ENCODE measurements at places on chromosomes 1 and 21.

GRCh38 chr21:26449161-26449560 lies 123.9 kb downstream of the CYYR1 start:
- no peak for DNase-seq

DNA sequence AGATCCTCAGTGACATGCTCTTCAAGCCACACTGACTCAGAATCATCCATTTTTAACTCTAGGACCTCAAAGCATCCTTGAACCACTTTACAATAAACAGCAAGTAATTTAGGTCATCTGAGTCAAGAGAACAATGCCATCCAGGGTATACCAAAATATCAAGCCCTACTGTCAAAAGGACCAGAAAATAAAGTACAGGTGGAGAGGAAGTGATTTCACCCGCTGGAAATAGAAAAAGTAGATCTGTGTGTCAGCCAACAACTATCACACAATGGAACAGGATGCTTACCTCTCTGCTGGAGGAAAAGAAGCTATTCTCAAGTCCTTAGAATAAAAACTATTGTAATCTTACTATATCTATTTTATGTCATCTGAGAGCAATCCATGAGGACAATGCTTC lies 37.0 kb downstream of the RERE start:
- DNase-seq, result no peak

DNA sequence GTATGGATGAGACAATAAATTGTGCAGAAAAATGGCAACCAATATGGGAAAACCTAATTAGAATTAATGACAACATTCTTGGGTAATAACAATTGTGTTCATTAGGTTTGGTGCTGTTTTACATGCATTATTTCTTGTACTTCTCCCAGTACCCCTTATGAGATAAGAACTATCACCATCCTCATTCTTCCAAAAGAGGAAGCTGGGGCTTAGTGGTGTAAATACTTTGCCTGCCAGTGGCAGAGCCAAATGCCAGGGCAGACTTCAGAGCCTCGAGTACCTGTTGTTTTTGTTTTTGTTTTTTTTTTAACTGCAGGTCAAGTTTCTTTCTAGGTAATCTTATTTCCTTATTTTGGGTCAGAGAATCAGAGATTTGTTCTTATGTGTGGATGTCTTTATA lies 206.4 kb downstream of the RHOU start:
- DNase-seq, result no peak

GRCh38 chr21:15437883-15438282 lies 291.9 kb upstream of the USP25 start:
- DNase-seq, result no peak

DNA sequence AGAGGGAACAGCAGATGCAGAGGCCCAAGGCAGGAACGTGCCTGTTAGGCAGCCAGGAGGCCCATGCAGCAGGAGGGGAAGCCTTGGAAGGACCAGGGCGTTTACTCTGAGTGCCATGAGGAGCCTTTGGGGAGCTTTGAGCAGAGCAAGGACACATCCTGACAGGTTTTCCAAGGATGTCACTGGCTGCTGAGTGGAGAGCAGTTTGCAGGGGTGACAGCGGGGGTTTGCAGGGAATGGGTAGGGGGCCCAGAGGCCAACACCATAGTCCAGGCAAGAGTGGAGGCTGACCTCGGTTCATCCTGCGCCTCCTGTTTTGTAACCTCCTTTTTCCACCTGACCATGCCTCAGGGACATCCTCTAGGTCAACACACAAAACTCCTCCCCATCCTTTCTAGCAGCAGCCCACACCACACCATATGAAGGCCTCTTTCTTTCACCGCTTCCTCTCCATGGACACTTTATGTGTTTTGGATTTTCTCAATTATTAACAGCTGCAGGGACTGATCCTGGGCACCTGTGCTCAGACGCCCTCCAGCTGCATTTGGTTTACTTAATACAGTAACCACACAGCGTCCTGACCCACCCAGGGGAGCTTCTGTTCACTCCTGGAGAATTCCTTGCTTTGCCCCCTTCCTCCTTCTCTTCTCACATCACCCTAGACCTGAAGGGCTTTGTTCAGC lies 528.5 kb downstream of the MATN1 start:
- no peak for DNase-seq

GRCh38 chr1:88647249-88647645 lies 36.8 kb upstream of the PKN2 start:
- DNase-seq, result no peak

- no peak for DNase-seq
Observed at GRCh38 chr1:31535561-31535960, 40.8 kb upstream of the TINAGL1 start.

- DNase-seq, result no peak
Observed at GRCh38 chr1:108718927-108719655, 6.4 kb downstream of the FNDC7 start.

DNA sequence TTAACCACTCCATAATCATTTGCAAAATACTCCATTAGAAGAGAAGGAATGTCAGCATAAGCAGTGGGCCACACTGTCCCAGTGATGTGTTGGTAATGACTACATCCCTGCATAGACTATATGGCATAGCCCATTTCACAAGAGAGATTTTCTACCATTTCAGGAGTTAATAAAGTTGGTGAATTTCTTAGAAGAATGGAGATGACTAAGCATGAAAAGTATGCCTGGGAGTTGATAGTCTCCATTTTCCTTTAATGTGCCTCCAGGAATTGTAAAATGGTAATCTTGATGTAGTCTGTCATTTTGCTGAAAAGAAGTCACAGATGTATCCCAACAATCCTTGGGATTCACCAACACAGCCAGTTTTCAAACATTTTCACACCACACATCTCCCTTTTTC lies 608.8 kb upstream of the CHRM3 start:
- DNase-seq, result no peak

DNA sequence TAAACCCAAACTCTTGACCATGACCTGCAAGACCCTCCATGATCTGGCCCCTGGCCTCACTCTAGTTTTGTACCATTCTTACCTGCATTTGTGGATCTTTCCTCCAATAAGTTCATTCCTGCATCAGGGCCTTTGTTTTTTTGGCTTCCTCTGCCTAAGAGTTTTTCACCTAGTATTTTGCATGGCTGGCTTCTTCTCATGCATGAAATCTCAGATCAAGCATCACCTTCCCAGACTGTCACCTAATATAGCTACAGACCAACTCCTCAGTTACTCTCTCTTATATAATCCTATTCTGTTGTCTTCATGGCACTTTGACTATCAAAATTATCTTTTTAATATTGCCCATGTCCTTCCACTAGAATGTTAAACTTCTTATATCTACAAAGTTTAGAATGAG lies 54.2 kb downstream of the BTBD8 start:
- DNase-seq, result no peak

GRCh38 chr1:30670240-30671060 lies 52.9 kb downstream of the MATN1 start:
- no peak for DNase-seq

- DNase-seq, result no peak
Observed at GRCh38 chr1:93021539-93022134, 57.4 kb upstream of the MTF2 start.

DNA sequence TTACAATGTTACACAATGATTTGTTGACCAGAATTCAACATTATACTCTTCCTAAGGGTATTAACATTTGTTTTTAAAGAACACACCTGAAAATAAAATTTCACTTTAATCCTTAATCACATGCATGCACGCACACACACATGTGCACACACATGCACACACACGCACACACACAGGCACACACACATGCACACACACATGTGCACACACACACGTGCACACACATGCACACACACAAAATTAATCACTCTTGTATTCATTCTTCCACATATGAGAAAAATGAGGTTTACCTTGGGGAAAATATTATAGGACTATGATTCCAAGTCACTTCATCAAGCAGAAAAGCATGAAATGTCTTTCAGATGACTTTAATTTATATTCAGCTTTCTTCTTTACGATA lies 331.8 kb upstream of the PLD5 start:
- DNase-seq, result no peak

GRCh38 chr21:46149205-46149901 lies 6.0 kb downstream of the FTCD start:
- DNase-seq, result no peak

DNA sequence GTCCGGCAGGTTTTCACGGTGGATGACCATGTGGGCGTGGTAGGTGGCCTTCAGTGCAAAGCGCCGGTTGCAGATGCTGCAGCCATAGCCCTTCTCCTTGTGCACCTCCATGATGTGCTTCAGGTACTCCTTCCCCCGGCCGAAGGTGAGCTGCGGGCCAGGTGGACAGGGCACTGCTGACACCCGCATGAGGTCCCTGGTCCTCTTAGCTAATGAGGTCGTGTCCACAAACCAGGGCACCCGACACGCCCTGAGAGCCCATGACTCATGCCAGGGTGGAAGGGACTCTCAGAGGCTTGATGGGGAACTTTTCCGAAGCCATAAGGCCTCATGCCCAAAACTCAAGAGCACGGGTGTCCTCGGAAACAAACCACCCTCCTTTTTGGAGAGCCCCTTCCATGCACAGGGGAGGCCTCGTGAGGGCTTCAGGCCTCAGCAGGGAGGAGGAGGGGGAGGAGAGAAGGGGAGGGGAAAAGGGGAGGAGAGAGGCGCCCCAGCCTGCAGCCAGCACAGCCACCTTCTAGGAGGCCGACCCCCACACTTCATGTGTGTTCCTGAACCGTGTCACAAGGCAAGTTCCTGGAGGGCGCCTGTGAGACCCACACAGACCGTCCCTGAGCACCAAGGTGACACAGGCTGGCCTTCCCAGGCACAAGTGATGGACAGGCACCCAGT lies 54.4 kb upstream of the RIPK4 start:
- no peak for DNase-seq

DNA sequence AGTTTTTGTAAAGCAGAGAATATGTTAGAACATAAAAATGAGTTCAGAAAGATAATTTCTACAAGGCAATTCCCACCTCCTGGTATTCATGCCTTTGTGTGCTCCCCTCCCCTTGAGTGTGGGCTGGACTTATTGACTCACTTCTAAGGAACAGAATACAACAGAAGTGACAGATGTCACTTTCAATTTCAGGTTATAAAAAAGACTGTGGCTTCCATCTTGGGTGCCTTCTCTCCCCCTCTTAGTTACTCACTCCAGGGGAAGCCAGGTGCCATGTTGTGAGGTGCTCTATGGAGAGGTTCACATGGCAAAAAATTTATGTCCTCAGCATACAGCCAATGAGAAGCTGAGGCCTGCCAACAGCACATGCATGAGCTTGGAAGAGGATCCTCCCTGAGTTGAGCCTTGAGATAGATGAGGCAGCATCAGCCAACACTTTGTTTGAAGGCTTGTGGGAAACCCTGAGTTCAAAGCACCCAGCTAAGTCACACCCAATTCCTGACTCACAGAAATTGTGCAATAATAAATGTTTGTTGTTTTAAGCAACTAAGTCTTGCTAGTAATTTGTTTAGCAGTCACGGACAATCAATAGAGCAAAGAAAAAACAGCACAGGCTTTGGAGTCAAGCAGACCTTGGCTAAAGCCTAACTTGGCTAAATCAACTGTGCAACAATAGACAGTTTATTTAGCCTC lies 73.5 kb upstream of the NGF start:
- DNase-seq, result no peak

DNA sequence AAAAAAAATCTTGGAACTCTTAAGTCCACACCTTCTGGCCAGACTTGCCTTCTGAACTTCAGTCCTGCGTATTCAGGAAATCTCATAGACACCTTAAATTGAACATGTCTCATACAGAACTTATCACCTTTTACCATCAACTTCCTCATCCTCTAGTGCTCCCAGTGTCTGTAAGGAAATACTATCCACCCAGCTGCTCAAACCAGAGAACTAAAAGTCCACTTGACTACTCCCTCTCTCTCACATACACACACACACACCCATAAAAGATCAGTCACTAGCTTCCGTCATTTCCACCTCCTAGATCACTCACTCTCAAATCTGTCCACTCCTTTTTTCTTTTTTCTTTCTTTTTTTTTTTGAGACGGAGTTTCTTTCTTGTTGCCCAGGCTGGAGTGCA lies 10.9 kb upstream of the CAP1 start:
- DNase-seq, result no peak

- DNase-seq, result no peak
Observed at GRCh38 chr1:100152271-100152670, 19.3 kb downstream of the TRMT13 start.
